ENCODE measurements at places on chromosomes 2 and 18.
A peak's percentile ranks its signal among the peaks of the same experiment; 100 is the strongest.

DNA sequence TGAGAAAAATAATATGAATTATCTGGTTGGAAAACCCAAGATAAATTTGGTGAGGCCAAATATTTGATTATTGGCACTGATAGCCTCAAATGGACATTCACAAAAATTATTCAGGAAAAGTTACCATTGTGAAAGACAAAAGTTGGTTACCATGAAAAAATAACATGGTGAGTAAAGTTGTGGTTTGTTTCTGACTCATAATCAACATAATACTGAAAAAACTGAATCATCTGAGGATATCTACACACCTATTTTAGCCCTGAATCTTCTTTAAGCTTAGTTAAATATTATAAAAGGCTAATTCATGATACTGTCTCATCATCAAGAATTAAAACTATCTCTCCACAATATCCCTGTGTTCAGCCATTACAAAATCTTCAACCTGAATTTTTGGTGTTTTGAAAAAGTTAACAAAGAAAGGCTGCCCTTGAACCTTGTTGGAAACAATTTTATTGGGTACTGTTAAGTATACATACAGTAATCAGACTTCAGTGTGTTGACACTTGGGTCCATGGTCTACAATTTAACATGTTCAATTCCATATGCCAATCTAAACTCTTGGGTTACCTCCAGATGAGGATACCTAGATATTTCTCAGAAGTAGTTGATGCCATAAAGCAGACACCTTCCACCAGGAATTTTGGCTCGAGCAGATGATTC lies 607.5 kb upstream of the SLC39A10 start:
- no peak for DNase-seq

- no peak for DNase-seq
Measured at GRCh38 chr2:213475433-213475832, 191.2 kb downstream of the SPAG16 start.

GRCh38 chr2:239397931-239398471 lies 2.8 kb downstream of the HDAC4 start:
- DNase-seq, result no peak

DNA sequence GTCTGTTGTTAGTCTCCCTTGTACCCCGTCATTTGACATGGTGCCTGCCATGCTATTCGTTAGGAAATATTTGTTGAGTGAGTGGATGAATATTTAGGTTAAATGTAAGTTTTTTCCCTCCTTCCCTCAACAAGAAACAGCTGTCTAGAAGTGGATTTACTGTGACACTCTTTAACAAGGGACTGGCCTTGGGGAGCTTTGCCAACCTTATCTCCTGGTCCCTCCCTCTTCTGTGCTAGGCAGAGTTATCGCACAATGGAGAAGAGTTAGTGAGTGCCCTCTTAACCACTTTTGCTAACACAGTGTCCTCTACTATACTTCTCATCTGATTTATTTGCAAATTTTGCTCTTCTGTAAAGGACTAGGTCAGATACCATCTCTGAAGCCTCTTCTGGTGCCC lies 61.2 kb downstream of the DIS3L2 start:
- DNase-seq, result no peak

GRCh38 chr2:222715742-222716141 lies 44.3 kb downstream of the MOGAT1 start:
- DNase-seq, result no peak

GRCh38 chr2:148557844-148558436 lies 86.6 kb upstream of the EPC2 start:
- no peak for DNase-seq

- DNase-seq, result no peak
Measured at GRCh38 chr2:30022444-30023071, 101.2 kb upstream of the ALK start.

- DNase-seq, result no peak
Measured at GRCh38 chr18:80046011-80046410, 11.8 kb downstream of the RBFA start.

- DNase-seq, result no peak
Measured at GRCh38 chr18:51527826-51528225, 330.3 kb upstream of the MEX3C start.

DNA sequence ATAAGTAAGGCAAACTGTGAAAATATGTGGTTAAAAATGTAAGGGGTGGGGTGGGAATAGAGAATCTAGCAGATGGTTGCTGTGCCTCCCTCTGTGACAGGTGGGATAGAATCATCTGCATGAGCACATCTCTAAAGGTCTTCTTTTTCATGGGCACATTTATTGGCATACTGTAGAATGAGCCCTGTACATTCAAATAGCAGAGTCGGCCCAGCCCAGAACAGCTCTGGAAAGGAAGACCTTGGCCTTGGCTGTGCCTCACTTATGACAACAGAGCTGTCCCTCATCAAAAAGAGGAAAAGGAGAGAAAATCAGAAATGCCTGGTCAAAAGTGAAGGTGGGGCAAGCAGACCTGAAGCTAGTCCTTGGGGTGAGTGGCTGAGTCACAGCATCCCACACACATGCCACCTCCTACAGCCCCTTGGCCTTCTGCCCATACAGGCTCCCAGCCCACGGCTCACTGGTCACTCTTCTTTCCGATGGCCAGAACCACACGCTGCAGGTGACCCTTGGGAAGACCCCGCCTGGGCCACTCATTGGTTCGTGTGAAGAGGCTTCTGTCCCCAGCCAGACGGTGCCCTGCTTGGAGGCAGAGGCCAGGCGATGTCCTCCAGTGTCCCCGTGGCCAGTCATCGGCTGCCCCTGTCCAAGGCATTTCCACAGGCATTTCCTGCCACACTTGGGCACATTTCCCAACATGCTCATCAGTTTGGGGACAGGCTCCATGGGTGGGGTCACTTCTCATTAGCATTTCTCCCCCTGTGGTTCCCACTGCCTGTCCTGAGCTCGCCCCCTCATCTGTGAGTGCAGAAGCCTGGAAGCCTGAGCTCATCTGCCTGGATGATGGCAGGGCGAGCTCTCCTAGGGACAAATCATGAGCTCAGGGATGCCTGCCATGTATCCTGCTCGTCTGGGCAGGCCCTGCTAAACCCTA lies 113.6 kb downstream of the MCFD2 start:
- no peak for DNase-seq

GRCh38 chr2:5540856-5541255 lies 151.3 kb upstream of the SOX11 start:
- DNase-seq, result no peak

DNA sequence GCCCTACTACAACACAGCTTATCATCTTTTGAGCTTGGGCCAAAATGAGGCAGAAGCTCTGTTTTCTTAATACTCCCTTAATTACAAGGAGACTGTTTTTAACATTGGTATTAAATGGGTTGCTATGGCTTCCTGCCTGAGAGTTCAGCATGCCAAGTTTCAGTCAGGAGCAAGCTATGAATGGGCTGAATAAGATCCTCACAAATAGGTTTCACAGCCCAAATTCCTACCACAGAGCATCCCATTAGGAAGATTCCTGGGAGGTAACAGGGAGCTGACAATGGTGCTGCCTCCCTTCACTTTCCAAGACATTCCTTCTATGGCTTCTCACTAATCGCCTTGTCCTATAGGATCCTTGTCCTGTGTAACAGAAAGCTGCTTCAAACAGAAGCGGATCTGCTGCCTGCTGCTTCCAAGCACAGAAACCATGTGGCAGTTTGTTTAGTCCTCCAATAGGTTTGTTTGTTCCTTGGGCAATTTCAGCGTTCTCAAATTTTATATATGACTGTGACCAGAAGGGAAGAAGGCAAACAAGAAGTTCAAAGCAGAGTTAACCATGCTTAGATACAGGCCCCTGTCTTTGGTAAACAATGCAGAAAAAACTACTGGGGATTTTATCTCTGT lies 70.9 kb downstream of the NCKAP5 start:
- DNase-seq, result no peak

DNA sequence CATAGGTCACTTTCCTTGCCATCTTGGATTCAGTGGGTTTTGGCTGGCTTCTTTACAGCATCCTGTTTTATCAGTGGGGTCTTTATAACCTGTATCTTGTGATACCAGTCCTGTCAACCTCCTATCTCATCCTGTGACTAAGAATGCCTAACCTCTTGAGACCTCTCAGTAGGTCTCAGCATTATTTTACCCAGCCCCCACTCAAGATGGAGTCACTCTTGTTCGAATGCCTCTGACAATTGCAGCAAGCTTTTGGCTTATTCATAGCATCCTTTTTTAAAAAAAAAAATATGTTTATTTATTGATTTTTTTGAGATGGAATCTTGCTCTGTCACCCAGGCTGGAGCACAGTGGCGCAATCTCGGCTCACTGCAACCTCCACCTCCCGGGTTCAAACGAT lies 24.7 kb upstream of the IGFBP2 start:
- DNase-seq, result no peak

GRCh38 chr18:7480879-7481278 lies 86.2 kb upstream of the PTPRM start:
- no peak for DNase-seq

GRCh38 chr2:215536510-215536909 lies 100.6 kb upstream of the FN1 start:
- no peak for DNase-seq

GRCh38 chr2:169397697-169398096 lies 35.4 kb upstream of the LRP2 start:
- DNase-seq, result peak; percentile 17

GRCh38 chr2:40316620-40317019 lies 135.3 kb downstream of the SLC8A1 start:
- DNase-seq, result no peak

DNA sequence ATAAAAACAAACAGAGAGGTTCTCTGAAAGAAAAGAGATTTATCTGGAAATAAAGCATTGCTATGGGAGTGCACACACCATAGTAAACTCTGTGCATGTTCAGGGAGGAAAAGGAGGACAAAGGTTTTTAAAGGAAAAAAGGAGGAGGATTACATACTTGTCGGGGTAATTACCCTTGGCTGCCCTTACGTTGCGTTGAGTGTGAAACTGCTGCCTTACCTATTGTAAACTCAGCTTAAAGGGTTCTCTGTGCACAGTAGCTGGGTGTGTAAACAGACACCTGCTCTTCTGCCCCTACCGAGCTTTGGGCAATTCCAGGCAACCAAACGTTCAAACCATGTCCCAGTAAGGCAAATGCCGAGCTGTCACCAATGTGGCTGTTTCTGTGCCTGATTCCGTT lies 29.6 kb upstream of the PXDN start:
- no peak for DNase-seq

DNA sequence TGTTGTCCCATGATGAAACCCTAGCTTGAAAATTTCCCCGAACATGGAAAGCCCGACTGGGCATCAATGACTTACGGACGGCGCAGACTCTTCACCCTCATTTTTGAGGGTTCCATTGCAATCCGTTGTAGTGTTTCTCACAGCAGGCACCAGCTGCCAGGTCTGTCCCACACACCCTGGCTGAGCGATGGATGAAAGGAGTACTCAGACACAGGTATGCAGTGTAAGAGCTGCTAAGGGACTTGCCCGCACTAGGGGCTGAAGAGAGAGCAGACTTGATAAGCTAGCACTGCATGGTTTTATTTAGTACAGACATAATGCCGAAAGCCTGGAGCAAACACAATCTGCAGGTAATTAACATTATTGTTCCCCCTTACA lies 15.8 kb downstream of the DYNAP start:
- no peak for DNase-seq

DNA sequence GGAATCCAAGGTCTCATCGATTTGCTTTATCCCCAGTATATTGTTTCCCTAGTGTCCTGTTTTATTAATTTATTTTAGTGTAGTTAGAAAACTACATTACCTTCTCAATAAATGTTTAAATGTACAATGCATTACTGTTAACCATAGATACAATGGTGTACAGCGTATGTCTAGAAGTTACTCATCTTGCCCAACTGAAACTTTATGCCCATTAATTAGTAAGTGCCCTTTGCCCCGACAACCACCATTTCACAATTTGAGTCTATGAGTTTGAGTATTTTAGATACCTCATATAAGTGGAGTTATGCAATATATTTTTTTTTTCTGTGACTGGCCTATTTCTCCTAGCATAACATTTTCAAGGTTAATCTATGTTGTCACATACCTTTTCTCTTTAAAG lies 1343.0 kb upstream of the SLC39A10 start:
- DNase-seq, result no peak

- DNase-seq, result no peak
Measured at GRCh38 chr18:51151568-51152511, 45.6 kb downstream of the MEX3C start.

GRCh38 chr2:105731511-105731910 lies 13.2 kb upstream of the NCK2 start:
- no peak for DNase-seq

DNA sequence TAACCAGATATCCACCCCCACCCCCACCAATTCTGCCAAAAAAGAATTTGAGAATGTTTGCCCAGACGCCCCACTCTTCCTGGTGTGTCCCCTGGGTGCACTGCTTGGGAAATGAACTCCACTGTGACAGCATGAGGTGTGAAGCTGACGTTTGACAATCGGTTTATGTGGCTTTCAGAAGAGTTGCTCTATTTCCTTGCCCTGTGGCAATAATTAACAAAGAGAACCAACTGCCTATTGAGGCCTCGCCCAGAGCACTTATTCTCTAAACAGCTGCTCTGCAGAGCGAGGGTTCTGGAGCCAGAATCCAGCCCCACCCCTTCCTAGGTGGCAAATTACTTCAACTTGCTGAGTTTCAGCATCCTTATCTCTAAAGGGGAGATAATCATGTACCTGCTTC lies 115.8 kb upstream of the SIX3 start:
- DNase-seq, result no peak

Data from AML-193 (cell line).